ENCODE measurements at places on chromosomes 1 and 21. TPM values are rescaled to one million over a fixed set of nuclear protein-coding genes. Genes with fewer than 3 reads are reported as not detected.

The PTPN7 gene
- 2.1 TPM for total RNA-seq

The GCSAML gene
- total RNA-seq, result 0.10 TPM

The ETV3 gene
- 117 TPM for total RNA-seq

The TGFBR3 gene
- total RNA-seq, result 126 TPM

The GMEB1 gene
- total RNA-seq, result 11.3 TPM

The S100A7A gene
- total RNA-seq, result not detected

The FAM177B gene
- total RNA-seq, result not detected

The KIAA1614 gene
- total RNA-seq, result 8.5 TPM

The MARK1 gene
- total RNA-seq, result 5.3 TPM

The RGS13 gene
- 1.1 TPM for total RNA-seq

The LMNA gene
- 611 TPM for total RNA-seq

The TPTE gene
- not detected for total RNA-seq

- peak; percentile 28 for DNase-seq
Measured at GRCh38 chr21:23968722-23969647, 1638.3 kb downstream of the MRPL39 start.

DNA sequence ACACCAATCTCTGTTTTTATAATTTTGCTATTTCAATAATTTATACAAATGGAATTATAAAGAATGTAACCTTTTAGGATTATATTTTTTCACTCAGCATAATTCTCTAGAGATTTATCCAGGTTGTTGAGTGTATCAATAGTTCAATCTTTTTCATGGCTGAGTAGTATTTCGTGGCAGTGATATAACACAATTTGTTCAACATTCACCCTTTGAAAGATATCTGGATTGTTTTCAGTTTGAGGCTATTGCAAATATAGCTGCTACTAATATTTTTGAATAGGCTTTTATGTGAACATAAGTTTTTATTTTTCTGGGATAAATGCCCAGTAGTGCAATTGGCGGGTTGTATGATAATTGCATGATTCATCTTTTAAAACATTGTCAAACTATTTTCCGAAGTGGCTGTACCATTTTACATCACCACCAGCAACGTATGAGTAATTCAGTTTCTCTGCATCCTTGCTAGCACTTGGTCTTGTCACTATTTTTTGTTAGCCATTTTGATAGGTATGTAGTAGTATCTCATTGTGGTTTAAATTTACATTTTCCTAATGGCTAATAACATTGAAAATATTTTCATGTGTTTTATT, 55.6 kb upstream of the ABCD3 start:
- no peak for DNase-seq

- DNase-seq, result no peak
Measured at GRCh38 chr1:17277511-17278159, 28.7 kb downstream of the PADI3 start.

- no peak for DNase-seq
Measured at GRCh38 chr1:116870300-116870699, 39.4 kb upstream of the PTGFRN start.

DNA sequence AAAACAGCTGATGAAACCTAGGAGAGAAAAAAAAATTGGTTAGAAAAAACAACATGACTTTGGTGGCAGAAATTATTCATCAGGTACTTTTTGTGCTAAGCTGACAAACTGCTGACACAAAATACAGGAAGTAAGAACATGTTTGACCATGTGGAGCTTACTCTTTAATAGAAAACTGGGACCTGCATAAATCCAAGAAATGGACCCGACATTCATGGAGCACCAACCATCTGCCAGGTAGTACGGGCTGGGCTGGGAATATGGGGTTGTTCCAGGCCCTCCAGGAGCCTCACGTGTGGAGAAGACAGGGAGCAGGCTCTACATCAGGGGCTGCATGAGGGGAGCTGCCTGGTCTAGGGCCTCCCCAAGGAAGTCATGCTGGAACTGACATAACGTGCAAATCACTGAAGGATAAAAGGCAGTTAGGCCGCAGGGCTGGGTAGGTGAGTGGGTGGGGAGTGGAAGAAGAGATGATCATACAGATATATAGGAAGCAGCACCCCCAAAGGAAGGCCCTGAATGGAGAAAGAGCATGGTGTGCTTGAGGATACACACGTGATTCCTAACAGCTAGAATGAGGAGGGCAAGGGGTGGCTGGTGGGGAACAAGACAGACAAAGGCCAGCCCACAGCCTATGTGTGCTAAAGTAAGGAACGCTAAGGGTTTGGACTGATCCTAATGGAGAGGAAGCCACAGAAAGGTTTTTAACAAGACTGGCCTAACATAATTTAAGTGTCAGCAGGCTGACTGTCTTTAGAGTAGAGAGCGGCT, 26.1 kb downstream of the CD58 start:
- no peak for DNase-seq

DNA sequence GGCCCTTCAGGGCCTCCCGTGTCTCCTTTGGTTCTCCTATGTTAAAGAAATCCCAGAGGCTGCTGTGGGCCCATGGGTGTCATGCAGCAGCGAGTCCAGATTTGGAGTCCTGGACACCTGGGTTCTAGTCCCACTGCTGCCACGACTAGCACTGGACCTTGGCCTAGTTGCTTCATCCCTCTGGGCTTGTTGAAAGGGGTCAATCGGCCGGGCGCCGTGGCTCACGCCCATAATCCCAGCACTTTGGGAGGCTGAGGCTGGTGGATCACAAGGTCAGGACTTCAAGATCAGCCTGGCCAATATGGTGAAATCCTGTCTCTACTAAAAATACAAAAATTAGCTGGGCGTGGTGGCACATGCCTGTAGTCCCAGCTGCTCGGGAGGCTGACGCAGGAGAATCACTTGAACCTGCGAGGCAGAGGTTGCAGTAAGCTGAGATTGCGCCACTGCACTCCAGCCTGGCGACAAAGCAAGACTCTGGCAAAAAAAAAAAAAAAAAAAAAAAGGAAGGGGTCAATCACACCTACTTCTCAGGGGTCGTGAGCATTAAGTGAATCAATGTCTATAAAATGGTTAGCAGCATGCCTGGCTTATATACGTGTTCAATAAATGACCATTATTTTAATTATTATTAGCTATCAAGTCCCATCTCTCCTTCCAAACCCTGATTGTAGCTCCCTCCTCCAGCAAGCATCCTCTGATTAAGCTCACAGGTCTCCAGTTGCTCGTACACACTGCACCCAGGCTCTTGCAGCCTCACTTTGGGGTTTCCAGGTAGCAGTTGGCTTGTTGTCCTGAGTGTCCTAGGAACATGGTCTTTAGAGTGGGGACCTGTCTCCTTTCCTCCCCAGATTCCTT, 43.8 kb downstream of the KIRREL1 start:
- no peak for DNase-seq

- no peak for DNase-seq
Measured at GRCh38 chr1:51661081-51661518, 44.2 kb downstream of the OSBPL9 start.

DNA sequence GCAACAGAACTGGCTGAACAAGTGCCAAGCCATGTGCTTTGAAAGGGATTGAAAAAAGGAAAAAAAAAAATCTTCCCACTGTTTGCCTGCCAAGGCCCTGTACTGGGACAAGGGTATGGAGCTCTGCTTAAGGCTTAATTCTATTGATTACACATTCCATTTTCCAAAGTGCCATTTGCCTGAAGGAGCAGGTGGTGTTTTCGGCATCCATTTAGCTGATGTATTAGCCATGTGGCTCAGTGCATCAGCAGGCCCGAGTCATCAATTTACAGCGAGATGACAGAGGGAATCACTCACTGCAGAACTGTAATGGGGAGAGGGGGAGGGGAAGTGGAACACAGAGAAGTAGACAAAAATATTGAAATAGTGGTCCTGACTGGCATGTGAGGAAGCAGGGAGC, 144.2 kb upstream of the BEND5 start:
- DNase-seq, result no peak

DNA sequence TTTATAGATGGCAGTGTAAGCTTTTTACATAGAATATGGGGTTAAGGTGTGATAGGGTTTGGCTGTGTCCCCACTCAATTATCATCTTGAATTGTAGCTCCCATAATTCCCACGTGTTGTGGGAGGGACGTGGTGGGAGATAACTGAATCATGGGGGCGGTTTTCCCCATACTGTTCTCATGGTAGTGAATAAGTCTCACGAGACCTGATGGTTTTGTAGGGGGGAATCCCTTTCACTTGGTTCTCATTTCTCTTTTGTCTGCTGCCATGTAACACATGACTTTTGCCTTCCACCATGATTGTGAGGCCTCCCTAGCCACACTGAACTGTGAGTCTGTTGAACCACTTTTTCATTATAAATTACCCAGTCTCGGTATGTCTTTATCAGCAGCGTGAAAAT, 290.3 kb upstream of the B3GALT2 start:
- DNase-seq, result no peak

DNA sequence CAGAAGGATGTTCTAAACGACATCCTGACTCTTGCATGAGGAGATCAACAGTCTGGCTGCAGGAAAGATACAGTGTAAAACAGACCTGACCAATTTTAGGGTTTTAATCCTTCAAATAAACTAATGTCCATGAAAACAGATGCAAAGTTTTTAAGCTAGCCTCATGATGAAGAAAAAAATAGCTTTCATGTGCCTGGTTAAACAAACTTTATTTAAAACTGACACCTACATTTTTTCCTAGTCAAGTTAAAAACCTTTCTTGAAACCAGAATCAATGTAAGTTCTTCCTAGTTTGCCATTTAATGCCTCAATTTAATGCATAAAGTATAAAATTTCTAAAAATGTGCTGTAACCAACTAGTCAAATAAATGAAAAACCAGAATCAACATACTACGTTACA, 2.9 kb downstream of the WDR26 start:
- no peak for DNase-seq

- DNase-seq, result no peak
Measured at GRCh38 chr1:232282498-232282897, 347.4 kb downstream of the SIPA1L2 start.

DNA sequence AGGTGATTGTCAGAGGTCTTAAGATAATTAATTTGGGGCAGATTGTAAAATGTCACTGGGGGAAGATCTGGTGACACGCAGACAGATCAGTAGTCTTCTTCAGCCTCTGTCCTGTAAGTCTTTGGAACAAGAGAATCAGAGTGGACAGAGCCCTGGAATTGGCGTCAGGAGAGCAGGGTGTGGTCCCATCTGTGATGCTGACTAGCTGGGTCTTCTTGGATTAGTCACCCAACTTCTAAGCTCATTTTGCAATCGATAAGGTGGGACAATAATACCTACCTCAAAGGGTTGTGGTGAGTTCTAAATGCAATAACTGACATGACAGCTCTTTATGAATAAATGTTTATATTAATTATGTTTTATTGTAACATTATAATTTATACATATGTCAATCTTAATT, 4.8 kb downstream of the FASLG start:
- no peak for DNase-seq

DNA sequence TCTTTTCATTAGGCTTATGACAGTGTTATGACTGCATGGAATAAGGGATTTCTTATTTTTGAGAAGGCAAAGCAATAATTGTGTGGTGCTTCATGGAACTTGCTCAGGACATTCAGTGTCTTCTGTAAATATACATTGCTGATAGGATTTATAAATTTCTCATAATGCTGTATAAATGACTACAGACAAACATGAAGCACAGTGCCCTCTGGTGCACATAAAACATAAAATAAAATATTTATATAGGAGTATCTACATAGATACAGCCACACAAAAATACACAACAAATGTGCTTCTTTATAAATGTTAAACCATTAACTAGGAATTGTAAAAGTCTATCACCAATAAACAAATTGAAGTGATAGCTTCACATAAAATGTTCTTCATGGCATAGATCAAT, 24.1 kb downstream of the BRINP3 start:
- DNase-seq, result no peak

DNA sequence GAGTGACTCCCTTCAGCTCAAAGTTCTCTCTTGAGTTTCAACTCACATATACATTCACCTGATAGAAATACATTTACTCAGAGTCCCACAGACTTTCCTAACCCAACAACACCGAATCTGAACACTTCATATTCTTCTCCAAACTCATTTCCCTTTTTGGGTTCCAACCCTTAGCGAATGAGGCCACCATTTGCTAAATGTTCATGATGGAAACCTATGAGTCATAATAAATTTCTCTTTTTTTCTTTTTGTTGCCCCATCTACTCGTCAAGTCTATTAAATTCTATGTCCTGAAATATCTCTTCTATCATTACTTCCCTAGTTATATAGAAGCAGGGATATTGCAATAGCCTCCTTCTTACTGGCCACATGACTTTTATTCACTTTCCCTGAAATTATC, 100.1 kb downstream of the HLX start:
- no peak for DNase-seq

- DNase-seq, result no peak
Measured at GRCh38 chr1:175287849-175288248, 95.3 kb upstream of the KIAA0040 start.
